Stimulated activated CD4-positive, alpha-beta T cell treated with anti-CD3 and anti-CD28 coated beads, Interleukin-4, amount 100 ng/mL, for 24 hours (primary cell): ENCODE measurements at places on chromosomes 6 and 20.

- no peak for DNase-seq
Measured at GRCh38 chr6:108945681-108946159, 97.5 kb downstream of the ARMC2 start.

DNA sequence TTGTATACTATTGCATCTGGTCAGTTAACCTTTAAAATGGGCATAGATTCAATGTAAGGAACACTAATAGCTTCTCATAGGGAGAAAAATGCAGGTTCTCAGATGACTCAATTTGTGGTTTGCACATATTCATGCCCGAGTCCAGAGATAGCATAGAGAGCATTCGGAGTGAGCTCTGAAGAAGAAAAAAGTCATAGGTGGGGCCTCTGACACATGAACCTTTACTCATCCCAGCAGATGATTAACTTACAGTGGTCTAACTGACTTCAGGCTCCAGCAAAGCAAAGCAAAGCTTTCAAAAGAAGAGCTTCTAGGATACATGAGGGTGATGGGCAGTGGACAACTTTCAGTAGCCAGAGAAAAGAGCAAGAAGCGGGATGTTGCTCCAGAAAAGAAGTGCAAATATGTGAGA is 55.3 kb upstream of the BTN3A2 start:
- DNase-seq: no peak

GRCh38 chr20:54606380-54606779 is 131.0 kb downstream of the DOK5 start:
- no peak for DNase-seq

GRCh38 chr6:115717472-115717871 is 343.2 kb downstream of the FRK start:
- DNase-seq: no peak

DNA sequence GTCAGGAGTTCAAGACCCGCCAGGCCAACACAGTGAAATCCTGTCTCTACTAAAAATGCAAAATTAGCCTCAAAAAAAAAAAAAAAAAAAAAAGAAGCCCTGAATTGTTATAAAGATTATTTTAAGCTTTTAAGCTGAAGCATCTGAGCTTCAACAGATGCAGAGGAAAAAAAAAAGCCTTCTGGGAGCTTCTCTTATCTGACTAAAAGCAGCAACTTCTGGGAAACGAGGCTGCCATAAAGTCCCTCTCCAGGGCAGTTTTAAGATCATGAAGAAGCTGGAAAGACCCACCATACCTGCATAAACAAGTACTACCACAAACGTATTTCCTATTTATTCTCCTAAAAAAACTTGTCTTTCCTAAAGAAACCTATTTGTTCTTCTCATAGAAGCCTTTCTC is 3.6 kb downstream of the SERINC3 start:
- DNase-seq: no peak
